ENCODE measurements at places on chromosomes 7 and 10. TPM values are rescaled to one million over a fixed set of nuclear protein-coding genes. Genes with fewer than 3 reads are reported as not detected.

The C10orf90 gene
- not detected for total RNA-seq

The TBXAS1 gene
- total RNA-seq = 1.4 TPM

The SYNPO2L gene
- total RNA-seq = not detected

The ANKRD1 gene
- not detected for total RNA-seq

The ZSCAN21 gene
- 3.8 TPM for total RNA-seq

The ACSM6 gene
- total RNA-seq = not detected

The SCART1 gene
- total RNA-seq = 3.8 TPM

The RBAK gene
- 15.3 TPM for total RNA-seq

The HOXA9 gene
- total RNA-seq = not detected

The PLAU gene
- 0.39 TPM for total RNA-seq

The AGR2 gene
- total RNA-seq = not detected

The ZNF488 gene
- 0.23 TPM for total RNA-seq

The LBX1 gene
- total RNA-seq = not detected

The ABLIM1 gene
- 155 TPM for total RNA-seq

The PIP gene
- not detected for total RNA-seq

The UCMA gene
- not detected for total RNA-seq

The TIMM23B gene
- total RNA-seq = 23.3 TPM

The MMD2 gene
- not detected for total RNA-seq

The RTKN2 gene
- total RNA-seq = 9.2 TPM

The CYP2E1 gene
- total RNA-seq = 0.99 TPM

The SPACDR gene
- 7.7 TPM for total RNA-seq
